ENCODE measurements at places on chromosomes 11 and 22.

DNA sequence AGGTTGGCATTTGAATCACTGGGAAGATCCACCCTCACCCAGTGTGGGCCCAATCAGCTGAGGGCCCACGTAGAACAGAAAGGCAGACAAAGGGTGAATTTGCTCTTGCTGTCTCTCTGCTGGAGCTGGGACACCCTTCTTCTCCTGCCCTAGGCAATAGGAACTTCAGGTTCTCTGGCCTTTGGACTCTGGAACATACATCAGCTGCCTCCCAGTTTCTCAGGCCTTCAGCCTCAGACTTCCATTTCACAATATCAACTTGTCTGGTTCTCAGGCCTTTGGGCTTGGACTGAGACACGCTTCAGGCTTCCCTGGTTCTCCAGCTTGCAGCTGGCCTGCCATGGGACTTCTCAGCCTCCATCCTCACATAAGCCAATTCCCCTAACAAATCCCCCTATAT lies 14.7 kb upstream of the ASRGL1 start:
- DNase-seq, result no peak

DNA sequence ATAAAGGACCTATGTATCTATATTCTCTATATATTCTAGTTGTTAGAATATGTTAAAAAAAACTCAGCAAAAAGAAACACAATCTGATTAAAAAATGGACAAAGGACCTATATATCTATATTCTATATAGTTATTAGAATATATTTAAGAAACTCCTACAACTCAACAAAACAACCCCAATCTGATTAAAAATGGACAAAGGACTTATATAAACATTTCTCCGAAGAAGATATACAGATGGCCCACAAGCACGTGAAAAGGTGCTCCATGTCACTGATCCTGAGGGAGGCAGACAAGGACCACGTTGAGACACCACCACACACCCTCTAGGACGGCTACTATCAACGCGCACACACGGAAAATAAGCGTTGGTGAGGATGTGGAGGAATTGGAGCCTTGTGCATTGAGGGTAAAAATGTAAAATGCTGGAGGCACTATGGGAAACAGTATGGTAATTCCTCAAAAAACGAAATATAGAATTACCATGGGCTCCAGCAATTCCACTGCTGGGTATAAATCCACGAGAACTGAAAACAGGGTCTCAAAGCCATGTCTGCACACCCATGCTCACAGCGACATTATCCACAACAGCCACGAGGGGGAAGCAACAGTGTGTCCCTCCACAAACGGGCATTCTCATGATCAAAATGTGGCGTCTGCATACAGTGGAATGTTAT lies 22.7 kb downstream of the YPEL1 start:
- peak; percentile 80 for DNase-seq

- DNase-seq, result no peak
Measured at GRCh38 chr11:130834886-130835285, 81.4 kb downstream of the SNX19 start.

DNA sequence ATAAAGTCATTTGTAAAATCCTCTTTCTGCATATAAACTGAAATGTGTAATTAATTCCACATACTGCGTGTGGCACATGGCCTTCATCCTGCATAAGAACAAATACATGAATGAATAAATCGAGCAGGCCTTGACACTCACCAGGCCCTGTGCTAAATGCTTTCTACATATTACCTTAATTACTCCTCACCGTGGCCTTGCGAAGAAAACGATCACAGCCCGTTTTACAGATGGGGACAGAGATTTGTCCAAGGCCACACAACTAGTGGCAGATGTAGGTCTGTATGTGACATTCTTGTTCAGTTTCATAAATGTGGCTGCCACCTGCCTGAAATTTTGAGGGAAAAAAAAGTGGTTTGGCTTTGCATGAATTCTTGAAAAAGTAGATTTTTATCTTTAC lies 5.8 kb upstream of the CCND1 start:
- no peak for DNase-seq

- DNase-seq, result no peak
Measured at GRCh38 chr22:41458161-41458728, 10.2 kb downstream of the PHF5A start.

GRCh38 chr11:134043821-134044420 lies 25.0 kb upstream of the JAM3 start:
- no peak for DNase-seq

DNA sequence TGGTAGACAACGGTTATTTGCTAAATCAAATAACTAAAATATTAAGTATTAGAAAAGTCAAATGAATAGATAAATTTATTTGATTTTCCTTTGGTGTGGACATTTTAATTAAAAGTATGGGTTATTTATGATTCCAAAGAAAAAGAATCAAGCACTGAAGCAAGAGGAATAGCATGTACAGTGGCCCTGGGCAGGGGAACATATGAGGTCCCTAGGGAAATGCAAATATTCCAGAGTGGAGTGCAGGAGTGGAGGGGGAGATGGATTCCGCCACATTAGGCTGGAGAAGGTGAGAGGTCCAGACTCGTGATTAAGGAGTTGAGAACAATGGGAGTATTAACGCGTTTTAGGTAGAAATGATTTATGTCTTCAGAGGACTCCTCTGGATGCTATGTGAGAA lies 30.0 kb downstream of the RASSF10 start:
- no peak for DNase-seq

GRCh38 chr11:8693010-8693551 lies 10.5 kb downstream of the RPL27A start:
- no peak for DNase-seq

DNA sequence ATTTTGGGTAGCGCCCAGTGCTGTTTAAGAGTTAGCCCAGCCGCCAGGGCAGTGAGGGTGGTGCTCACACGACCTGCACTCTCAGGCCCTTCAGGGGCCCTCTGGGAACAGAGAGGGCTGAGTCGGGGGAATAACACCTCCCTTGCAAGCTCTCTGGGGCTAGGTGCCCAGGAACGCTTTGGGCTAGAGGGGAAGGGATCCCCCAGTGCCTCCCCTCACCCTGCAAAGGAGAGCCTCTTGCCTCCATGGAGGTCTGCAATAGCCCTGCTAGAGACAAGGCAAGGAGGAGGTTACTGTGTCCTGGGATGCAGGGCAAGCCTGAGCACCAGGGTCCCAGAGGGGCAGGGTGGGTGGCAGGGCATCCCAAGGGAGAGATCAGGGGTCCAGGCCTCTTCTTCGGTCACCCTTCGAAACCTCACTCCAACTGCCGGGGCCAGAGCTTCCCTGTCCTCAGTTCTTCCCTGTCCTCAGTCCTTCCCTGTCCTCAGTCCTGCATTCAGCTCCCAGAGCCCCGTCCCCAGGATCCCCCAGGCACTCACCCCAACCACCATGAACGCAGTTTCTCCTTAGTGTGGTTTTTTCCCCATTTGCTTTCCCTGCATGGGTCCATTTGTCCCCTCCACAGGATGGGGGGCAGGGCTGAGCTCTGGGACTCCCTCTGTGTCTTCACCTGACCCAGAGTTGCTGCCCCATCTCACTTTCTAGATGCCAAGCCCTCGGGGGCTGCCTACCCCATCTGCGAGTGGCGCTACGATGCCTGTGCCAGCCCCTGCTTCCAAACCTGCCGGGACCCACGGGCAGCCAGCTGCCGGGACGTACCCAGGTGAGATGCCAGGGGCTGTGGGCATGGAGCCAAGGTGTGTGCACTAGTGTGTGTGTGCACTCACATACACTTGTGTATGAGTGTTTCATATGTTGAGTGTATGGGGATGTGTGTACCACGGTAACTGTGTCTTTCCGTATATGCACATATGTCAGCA lies 60.8 kb downstream of the OTOG start:
- DNase-seq, result no peak

DNA sequence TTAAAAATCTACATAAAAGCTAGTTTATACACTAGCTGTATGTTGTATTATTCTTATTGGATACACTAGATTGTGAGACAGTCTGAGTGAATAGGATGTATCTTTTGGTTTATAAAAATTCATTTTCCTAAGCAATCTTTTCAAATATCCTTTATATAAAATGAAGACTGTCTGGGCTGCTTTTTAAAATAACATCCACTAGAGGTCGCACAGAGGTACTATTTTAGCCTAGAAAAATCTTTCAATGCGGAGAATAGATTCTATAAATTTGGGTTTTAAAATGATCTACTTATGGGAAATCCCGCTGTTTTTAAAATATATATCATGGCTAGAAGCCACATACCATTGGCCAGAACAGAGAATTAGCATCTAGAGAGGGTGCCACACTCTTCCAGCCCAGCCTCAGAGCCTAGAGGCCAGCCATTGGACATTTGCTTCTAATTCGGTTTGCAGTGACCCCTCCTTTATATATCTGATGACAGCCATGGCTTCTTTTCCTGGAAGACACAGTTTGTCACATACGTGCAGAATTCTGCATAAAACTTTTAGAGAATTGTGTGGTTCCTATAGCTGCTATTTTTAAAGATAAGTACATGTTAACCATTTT lies 7.3 kb downstream of the C11orf97 start:
- peak; percentile 31 for DNase-seq

- no peak for DNase-seq
Measured at GRCh38 chr22:37258753-37259401, 14.8 kb upstream of the RAC2 start.

- no peak for DNase-seq
Measured at GRCh38 chr11:105027678-105028077, 4.7 kb upstream of the CASP5 start.

All from EL (cell line).